ENCODE measurements at places on chromosomes 2 and 18. TPM values are rescaled to one million over a fixed set of nuclear protein-coding genes. Genes with fewer than 3 reads are reported as not detected.

CFAP65 gene
- total RNA-seq, result under 0.01 TPM

AKAIN1 gene
- not detected for total RNA-seq

TDRD15 gene
- total RNA-seq, result under 0.01 TPM

AQP12A gene
- total RNA-seq, result not detected

ELAC1 gene
- total RNA-seq, result 3.6 TPM

TOGARAM2 gene
- under 0.01 TPM for total RNA-seq

CNTNAP5 gene
- 0.09 TPM for total RNA-seq

NTSR2 gene
- total RNA-seq, result not detected

HOXD13 gene
- not detected for total RNA-seq

NEURL3 gene
- total RNA-seq, result not detected

NAT8 gene
- total RNA-seq, result not detected

GPR39 gene
- total RNA-seq, result 0.38 TPM

PREB gene
- 50.9 TPM for total RNA-seq

NLRC4 gene
- not detected for total RNA-seq

CNDP1 gene
- not detected for total RNA-seq

RAB6D gene
- not detected for total RNA-seq

GPR17 gene
- total RNA-seq, result not detected

CHST9 gene
- total RNA-seq, result not detected

FAM161A gene
- total RNA-seq, result 2.1 TPM

COLEC12 gene
- 0.94 TPM for total RNA-seq

LOXHD1 gene
- not detected for total RNA-seq

ACADL gene
- not detected for total RNA-seq

SCG2 gene
- 0.38 TPM for total RNA-seq

ALPG gene
- total RNA-seq, result not detected

IL1RN gene
- total RNA-seq, result not detected

NR4A2 gene
- total RNA-seq, result under 0.01 TPM

ERBB4 gene
- total RNA-seq, result under 0.01 TPM

METTL4 gene
- total RNA-seq, result 10.0 TPM

ACP1 gene
- 97.0 TPM for total RNA-seq

SEH1L gene
- total RNA-seq, result 36.5 TPM

AOX1 gene
- 3.9 TPM for total RNA-seq

TTL gene
- total RNA-seq, result 43.1 TPM

C2orf80 gene
- total RNA-seq, result not detected

CAVIN2 gene
- 128 TPM for total RNA-seq

CPS1 gene
- 7.2 TPM for total RNA-seq

AGXT gene
- not detected for total RNA-seq

POTEI gene
- 0.09 TPM for total RNA-seq

SERTAD2 gene
- total RNA-seq, result 2.4 TPM

UGP2 gene
- 54.1 TPM for total RNA-seq

DSC3 gene
- total RNA-seq, result 0.38 TPM

MROH2A gene
- total RNA-seq, result not detected

ALKAL2 gene
- total RNA-seq, result not detected

RFTN2 gene
- 3.8 TPM for total RNA-seq

CHRND gene
- not detected for total RNA-seq

CAPN14 gene
- under 0.01 TPM for total RNA-seq

EGR4 gene
- total RNA-seq, result not detected

SERPINB12 gene
- total RNA-seq, result not detected

Measured in endothelial cell of coronary artery (primary cell).